ENCODE measurements at places on chromosomes 6 and 20.

GRCh38 chr20:61599541-61599992 lies 347.5 kb downstream of the CDH4 start:
- DNase-seq = no peak

DNA sequence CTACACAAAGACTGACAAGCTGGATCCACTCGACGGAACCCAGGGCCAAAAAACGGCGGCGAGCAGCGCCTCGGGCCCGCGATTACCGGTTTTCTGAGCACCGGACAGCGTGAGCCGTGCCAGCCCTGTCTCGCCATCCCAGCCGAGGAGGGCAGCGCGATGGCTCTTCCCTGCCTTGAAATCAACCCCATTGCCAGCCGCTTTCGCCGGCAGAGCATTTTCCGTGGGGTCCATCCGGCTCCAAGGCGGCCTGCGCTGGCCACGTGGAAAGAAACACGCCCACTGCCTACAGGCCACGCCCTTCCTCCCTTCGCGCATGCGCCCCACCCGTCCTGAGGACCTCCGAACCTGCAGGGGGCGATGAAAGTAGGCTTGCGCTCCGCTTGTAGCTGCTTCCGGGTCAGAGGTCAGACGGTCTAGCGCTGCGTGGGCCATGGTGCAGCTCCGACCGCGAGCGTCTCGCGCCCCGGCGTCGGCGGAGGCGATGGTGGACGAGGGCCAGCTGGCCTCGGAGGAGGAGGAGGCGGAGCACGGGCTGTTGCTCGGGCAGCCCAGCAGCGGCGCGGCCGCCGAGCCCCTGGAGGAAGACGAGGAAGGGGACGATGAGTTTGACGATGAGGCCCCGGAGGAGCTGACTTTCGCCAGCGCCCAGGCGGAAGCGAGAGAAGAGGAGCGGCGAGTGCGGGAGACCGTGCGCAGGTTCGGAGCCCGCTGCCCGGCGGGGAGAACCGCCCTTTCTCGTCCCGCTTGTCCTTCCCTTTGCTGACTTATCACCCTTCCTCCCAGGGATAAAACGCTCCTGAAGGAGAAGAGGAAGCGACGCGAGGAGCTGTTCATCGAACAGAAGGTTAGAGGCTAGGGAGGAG lies at the start of gene NOL7:
Gene NOL7 (plus strand): TSS at position 410 of the 866 bp plus-strand sequence. CDS start 24 bp downstream, at position 434.
- DNase-seq = peak; percentile 44

- DNase-seq = no peak
These were observed 26.4 kb upstream of the SIRPA start for GRCh38 chr20:1868856-1869255.

DNA sequence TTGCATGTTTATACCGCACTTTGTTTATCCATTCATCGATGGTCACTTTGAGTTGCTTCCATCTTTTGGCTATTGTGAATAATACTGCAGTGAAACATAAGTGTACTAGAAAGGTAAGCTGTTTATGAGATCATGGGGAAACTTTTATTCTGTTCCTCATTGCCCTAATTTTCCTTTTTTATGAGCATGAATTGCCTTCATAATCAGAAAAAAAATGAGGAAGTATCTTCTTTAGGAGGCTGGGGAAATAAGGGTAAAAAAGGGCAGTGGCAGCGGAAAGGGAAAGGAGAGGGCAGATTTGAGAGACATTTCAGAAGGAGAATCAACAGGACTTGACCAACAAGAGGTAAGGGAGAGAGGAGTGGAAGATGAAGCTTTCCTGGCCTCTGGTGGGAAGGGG lies 14.3 kb upstream of the SERINC3 start:
- no peak for DNase-seq

DNA sequence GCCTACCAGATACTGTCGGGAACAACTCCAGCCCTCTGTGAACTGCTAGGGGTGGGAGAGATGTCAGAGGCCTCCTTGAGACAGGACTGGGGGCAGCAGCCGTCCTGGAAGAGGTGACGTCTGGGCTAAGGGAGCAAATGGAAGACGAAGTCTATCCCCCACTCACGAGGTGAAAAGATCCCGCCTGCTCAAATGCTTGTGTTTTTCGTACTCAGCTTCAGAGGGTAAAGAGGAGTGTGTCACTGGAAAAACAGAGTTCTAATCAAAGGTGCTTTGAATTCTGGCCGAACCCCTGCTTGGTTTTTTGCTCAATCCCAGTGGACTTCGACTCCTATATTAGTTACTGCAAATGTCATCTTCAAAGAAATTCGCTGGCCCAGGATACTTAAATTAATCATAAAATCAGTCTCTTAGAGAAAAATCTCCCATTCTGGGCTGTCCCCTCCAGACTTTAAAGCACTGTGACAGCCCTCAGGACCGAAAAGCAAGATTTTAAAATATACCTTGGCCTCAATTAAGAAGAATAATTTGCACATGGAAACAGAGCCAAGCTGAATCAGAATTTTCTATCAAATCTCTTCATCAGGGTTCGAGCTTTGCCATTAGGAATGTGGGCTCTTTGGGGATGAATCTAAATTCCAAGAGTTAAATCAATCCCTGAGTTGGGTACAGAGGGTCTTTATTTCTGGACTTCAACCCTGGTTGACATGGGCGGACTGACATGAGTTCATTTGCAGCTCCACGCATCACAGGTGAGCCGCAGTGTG lies 61.8 kb upstream of the AFDN start:
- no peak for DNase-seq

- no peak for DNase-seq
These were observed 33.0 kb downstream of the SYNJ2 start for GRCh38 chr6:158014505-158015187.

DNA sequence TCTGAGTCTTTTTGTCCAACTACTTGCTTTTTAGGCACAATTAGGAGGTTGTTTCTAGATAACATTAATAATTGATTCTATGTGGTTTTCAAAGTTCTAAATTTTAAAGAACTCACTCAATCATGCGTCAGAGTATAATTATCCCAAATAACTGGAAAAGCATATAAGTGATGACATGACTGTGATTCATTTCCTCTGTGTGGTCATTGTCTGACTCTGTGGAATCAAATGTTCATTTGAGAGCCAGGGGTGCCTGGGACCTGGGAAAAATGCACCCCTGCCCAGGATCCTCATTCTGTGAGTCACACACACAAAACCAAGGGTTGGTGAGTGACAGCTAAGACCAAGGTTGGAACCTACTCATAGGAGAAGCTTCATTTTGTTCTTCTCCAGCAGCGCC lies 127.1 kb upstream of the MLIP start:
- no peak for DNase-seq

GRCh38 chr6:16973545-16974386 lies 128.1 kb upstream of the STMND1 start:
- no peak for DNase-seq

DNA sequence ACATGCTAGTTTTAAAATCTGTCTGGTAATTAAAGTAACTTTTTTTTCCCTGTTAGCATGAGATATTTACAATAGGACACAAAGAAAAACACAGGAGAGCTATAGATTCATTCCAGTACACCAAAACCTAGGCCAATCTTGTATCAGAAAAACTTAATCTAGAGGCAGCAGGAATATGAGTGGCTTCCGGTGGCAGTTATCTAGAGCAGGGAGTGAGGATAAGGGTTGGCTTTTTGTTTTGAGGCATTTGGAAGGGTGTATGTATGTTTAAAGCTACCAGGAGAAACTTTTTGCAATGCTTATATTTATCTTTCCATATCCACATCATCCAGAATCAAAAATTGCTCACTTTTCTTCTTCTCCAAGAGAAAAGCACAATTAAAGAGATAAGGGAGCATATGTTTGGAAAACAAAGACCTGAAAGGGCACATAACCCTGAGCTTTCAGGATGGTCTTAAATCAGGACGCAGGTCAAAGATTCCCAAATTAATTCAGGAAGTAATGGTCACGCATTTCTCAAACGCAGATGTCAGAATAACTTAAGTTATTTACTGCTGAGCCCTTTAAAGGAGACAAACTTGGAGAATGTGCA lies 13.1 kb downstream of the TFAP2A start:
- no peak for DNase-seq

DNA sequence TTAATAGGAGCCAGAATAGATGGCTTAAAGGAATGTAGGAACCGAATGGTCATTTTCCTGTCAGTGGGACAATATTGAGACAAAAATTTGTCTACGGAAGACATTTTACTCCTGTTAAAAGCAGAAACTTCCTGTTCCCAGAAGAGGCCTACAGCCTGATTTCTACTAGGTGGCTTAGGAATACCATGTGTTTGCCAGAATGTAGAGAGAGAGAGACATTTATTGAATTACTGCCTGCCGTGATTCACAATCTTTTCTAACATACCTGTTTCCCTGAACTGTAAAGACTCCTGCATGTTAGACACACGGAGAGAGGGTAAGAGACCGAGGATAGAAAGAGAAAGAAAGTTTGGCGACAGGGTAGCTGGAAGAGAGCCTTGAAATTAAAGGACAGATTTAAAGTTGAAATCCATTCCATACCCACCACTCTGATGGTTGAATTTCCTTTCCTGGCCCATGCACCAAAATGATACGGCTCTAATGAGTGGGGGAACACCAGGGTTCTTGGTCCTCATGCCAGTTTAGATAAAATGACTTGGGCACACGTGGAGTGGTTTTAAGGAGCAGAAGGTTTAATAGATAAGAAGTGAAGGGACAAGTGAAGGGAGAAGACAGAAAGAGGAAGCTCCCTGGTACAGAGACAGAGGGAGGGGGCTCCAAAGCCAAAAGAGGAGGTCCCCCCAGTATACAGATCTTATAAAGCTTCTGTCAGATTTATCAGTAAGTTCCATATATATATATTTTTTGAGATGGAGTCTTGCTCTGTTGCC lies 22.5 kb downstream of the NCOA3 start:
- no peak for DNase-seq

DNA sequence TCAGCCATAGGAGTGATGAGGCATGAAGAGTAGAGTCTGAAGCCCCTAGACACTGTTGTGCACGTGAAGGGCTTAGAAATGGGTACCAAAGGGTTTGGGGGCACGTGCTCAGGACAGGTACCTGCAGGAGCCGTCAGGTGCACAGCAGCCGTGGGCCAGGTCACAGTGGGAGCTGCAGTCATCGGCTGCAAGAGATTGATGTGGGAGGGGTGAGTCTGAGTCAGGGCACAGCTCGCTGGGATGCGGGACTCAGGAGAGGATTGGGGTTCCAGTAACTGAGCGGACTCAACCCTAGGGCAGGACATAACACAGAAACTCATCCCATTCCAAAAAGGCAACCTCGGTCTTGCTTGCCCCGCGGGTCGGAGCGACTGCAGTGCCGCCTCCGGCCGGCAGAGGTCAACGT lies 1.1 kb downstream of the DLK2 start:
- DNase-seq = no peak

DNA sequence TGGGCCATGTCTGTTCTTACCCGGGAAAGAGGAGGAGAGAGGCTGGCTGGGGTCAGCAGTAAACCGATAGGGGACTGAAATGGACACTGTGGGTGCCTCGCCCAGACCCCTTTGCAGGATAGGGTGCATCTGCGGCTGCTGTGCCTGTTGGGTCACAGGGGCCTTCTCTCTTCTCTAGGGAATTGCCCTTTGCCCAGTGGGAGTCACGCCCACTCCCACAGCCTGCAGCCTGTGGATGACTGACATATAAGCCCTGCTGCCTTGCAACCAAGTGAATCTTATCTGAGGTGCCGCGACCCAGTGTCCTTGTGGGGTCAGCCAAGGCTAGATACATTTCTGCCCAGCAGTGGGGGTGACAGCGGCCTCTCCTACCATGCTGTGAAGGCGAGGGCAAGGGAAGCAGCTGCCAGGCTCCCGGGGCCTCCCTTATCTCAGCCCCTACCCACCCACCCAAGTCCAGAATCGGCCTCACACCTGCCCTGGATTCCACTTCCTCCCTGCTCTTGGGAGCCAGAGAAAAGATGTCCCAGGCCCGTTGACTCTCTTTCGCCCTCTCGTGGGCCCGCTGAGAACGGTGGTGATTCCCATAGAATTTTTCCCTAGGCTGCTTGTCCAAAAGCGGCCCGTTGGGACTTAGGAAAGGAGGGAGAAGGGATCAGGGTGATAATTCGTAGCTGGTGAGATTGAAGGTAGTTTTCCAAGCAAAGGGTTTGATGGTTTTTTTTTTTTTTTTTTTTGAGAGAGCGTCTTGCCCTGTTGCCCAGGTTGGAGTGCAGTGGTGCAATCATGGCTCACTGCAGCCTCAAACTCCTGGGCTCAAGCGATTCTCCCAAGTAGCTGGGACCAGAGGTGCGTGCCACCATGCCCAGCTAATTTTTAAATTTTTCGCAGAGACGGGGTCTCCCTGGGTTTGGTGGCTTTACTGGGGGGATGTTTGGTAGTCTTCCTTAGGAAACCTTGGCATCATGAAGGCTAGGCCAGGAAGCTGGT lies 76.4 kb upstream of the RNF24 start:
- no peak for DNase-seq

Measured in cerebellar nuclear complex (tissue), 1 donor.